H1 (cell line): ENCODE measurements at places on chromosomes 2 and 18. TPM values are rescaled to one million over a fixed set of nuclear protein-coding genes. Genes with fewer than 3 reads are reported as not detected.

- DNase-seq: no peak
- H3K4me3 ChIP-seq: no peak overlapping the region
- no peaks in the 10 kb centered on the region for H3K27me3 ChIP-seq
- no peaks in the 10 kb centered on the region for H3K36me3 ChIP-seq
- H3K27ac ChIP-seq: no peak overlapping the region
These were observed 622.2 kb downstream of the CNTNAP5 start for GRCh38 chr2:124647245-124647644.

The MAP2 gene
- 4.6 and 5.9 TPM in 2 replicates for total RNA-seq

GRCh38 chr18:11757084-11757590 is 68.1 kb downstream of the GNAL start:
- peaks cover 2% of the 10 kb centered on the region for H3K4me1 ChIP-seq
- peaks cover 13% of the 10 kb centered on the region for H3K27me3 ChIP-seq
- no peak overlapping the region for H3K27ac ChIP-seq
- no peaks in the 10 kb centered on the region for H3K36me3 ChIP-seq
- no peak overlapping the region for H3K4me3 ChIP-seq
- no peak for DNase-seq

DNA sequence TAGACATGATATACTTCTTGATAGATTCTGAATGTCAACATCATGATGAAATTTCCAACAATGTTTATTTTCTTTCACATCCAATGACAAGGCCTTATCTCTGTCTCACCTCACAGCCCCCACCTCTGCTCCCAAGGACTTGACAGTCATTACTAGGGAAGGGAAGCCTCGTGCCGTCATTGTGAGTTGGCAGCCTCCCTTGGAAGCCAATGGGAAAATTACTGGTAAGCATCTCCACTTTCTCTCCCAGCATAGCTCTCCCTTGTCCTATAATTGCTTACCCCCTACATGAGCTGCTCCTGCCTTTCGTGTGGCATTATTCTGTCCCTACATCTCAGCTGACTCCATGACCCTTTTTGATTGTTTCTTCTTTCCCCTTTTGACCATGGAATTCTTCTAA is 821.8 kb downstream of the MBD2 start:
- no peak overlapping the region for H3K27ac ChIP-seq
- no peaks in the 10 kb centered on the region for H3K36me3 ChIP-seq
- no peak overlapping the region for H3K4me3 ChIP-seq
- no peak for DNase-seq

- no peak overlapping the region for H3K27ac ChIP-seq
- DNase-seq: no peak
These were observed 4.2 kb downstream of the CIB4 start for GRCh38 chr2:26636935-26637334.

The MAP3K20 gene
- total RNA-seq: 8.5 and 11.1 TPM in 2 replicates

DNA sequence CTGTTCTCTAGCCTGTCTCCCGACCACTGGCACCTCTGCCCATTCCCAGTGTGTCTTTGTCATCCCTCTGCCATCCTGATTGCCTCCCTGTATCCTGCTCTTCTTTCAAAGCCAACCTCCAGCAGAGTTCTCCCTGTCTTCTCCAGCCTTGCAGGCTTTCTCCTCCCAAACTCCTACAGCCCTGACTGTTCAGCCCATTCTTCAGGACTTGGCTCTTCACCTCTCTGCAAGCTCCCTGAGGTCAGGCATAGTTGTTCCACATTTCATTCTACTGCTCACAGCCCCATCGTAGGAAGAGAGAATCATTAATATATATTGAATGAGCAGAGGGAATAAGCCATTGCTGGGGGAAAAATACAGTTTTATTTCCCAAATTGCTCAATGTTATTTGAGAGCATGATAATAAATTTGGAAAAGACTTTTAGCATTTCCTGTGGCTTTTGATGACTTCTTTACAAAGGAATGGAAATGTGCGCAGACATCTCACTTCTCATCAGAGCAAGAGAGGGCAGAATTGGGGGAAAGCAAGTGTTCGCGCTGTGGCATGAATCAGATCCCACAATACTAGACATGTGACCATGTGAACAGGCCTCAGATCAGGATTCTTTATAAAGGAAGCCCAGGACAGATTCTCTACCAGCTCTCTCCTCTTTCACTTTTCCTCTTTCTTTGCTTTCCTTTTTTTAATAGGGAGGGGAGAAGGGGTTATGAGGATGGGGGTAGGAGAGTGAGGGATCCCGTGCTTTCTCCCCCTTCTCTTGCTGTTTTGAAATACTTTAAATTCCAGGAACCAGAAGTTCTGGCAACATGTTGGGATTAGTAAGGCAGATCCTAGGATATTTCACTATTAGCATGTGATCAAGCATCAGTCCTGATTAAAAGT is 37.4 kb downstream of the EPAS1 start:
- DNase-seq: no peak
- no peak overlapping the region for H3K27ac ChIP-seq
- H3K4me1 ChIP-seq: peaks cover 13% of the 10 kb centered on the region

The OXER1 gene
- 1.2 and 1.3 TPM in 2 replicates for total RNA-seq

DNA sequence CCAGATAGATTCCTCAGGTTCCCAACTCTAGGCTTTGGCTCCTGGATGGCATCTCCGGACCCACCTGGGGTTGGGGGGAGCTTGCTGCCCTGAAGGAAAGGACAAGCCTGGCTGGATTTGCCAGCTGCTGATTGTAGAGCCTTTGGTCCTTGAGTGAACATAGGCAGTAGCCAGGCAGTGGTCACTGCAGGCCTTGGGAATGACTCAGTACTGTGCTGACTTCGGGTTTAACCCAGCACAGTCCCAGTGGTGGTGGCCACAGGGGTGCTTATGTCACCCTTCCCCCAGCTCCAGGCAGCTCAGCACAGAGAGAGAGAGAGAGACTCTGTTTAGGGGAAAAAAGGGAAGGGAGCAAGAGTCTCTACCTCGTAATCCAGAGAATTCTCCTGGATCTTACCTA is 27.7 kb upstream of the ACTR2 start:
- H3K4me1 ChIP-seq: no peaks in the 10 kb centered on the region
- no peaks in the 10 kb centered on the region for H3K27me3 ChIP-seq
- no peaks in the 10 kb centered on the region for H3K36me3 ChIP-seq
- DNase-seq: no peak
- no peak overlapping the region for H3K4me3 ChIP-seq

The BOLL gene
- not detected in 2 replicates for total RNA-seq

GRCh38 chr18:11392980-11393885 is 216.2 kb upstream of the SLC35G4 start:
- H3K4me1 ChIP-seq: no peaks in the 10 kb centered on the region
- no peaks in the 10 kb centered on the region for H3K27me3 ChIP-seq
- no peak overlapping the region for H3K4me3 ChIP-seq
- H3K36me3 ChIP-seq: no peaks in the 10 kb centered on the region

DNA sequence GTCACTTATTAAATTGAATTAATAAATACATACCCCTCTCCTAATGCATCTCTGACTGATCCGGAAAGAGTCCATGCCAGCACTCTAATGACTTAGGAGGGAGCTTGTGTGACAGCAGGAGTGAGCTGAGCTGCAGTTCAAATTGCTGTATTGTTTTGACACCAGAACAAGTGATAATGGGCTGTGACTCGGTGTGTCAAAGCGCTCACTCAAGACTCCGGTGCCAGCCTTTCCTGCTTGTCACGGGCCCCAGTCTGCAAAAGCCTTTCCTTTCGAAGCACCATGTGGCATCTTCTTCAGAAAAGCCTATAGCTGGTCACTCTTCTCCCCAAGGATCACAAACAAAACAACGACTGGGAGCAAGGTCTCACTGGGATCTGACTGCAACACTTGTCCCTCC is 43.3 kb downstream of the SATB2 start:
- no peak overlapping the region for H3K4me3 ChIP-seq
- no peak for DNase-seq
- H3K27me3 ChIP-seq: no peaks in the 10 kb centered on the region
- no peaks in the 10 kb centered on the region for H3K36me3 ChIP-seq
- no peak overlapping the region for H3K27ac ChIP-seq

- no peak overlapping the region for H3K4me3 ChIP-seq
- no peak for DNase-seq
- H3K36me3 ChIP-seq: no peaks in the 10 kb centered on the region
- peaks cover 6% of the 10 kb centered on the region; the same call in 1 of the 2 replicates for H3K4me1 ChIP-seq
- H3K27me3 ChIP-seq: no peaks in the 10 kb centered on the region
These were observed 17.0 kb downstream of the TNFAIP6 start for GRCh38 chr2:151374436-151374835.

DNA sequence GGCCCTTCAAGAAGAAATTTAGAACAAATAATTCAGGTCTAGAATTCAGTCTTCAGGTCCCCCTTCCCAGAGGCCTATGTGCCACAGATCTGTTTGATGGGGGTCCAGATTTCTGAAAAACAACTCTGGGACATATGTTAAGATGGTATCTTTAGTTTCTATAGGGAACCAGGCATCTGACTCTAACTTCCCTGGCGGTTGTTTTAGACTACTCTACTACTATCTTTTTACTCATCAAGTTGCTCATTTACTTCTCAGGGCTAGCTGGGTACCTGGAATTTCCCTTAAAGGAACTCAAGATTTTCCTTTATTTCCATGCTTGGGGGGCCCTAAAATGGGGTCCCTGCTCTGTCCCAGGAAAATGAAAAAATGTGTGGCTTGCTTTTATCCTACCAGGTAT is 114.7 kb upstream of the RAB6C start:
- DNase-seq: no peak
- H3K27me3 ChIP-seq: no peaks in the 10 kb centered on the region
- no peaks in the 10 kb centered on the region for H3K4me1 ChIP-seq
- no peak overlapping the region for H3K4me3 ChIP-seq
- H3K36me3 ChIP-seq: no peaks in the 10 kb centered on the region

GRCh38 chr18:67553437-67553836 is 36.9 kb upstream of the DSEL start:
- no peak overlapping the region for H3K27ac ChIP-seq
- no peak overlapping the region for H3K4me3 ChIP-seq
- no peak for DNase-seq

The B3GNT7 gene
- 72.5 and 73.1 TPM in 2 replicates for total RNA-seq

The GAD1 gene
- 0.34 and 0.65 TPM in 2 replicates for total RNA-seq

The EPAS1 gene
- 3.7 and 4.9 TPM in 2 replicates for total RNA-seq

- H3K36me3 ChIP-seq: no peaks in the 10 kb centered on the region
- H3K27me3 ChIP-seq: no peaks in the 10 kb centered on the region
- peaks cover 2% of the 10 kb centered on the region; the same call in 1 of the 2 replicates for H3K4me1 ChIP-seq
- DNase-seq: no peak
- no peak overlapping the region for H3K4me3 ChIP-seq
These were observed 265.4 kb downstream of the TRIB2 start for GRCh38 chr2:12982149-12982584.

DNA sequence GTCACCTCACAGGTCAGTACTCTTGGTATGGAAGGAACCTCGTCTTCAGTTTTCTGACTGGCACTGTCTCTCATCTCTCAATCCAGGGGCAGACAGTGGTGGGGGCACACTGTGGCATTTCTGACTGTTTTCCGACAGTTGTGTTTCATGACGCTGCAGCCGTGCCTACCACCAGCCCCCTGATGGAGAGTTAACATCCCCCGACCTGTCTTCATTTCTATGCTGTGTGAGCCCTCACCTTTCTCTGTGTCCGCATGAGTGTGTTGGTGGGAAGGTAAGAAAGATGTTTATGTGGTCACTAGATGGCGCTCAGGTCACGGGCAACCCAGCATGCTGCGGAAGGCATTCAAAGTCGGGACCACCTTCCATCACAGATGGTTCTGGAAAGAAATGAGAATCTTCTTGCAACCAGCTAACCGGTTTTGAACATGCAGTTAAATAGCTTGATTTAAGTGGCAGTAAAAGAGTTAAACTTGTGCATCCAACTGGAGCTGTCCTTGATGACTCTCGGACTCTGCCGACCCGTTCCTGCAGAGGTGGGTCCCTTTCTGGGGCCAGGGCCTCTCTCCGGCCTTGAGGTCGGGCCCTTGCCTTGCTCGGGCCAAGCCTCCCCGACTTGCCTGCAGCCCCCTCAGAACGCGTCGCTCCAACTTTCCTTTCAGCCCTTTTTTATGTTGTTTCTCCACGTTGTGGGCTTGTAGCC is 92.4 kb downstream of the DYSF start:
- H3K27me3 ChIP-seq: no peaks in the 10 kb centered on the region
- no peak overlapping the region for H3K27ac ChIP-seq
- peak; percentile 56 for DNase-seq
- no peaks in the 10 kb centered on the region for H3K4me1 ChIP-seq
- H3K36me3 ChIP-seq: no peaks in the 10 kb centered on the region

DNA sequence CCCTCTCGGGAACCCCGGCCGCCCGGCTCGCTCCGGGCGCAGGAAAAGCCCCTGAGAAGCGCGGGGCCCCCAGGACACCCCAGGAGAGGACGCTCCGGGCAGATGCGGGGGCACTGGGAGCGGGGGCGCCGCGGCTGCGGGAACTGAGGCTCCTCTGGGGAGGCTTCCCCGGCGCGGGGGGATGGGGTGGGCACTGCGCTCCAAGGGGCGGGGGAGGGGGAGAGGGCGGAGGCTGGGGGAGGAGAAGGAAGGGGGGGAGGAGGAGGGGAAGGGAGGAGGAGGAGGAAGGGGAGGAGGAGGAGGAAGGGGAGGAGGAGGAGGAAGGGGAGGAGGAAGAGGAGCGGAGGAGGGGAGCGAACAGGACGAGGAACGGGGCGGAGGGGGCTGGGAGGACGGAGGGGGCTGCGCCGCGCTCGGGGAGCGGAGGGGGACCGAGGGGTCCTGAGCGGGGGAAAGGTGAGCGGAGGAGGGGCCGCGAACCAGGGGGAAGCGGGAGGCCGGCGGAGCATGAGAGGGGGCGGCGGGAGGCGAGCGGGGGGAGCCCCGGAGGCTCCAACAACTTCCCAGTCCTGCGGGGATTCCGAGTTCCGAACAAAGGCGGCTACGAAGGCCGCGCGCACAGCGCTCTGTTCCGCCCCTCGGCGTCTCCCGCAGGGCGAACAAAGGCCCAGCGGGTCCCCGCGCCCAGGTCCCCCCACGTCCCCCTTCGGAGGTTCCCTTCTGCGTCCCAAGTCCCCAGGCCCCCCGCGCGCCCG is 742 bp downstream of the PXDN start:
- DNase-seq: no peak
- H3K4me3 ChIP-seq: peak overlapping the region; percentile 85
- no peaks in the 10 kb centered on the region; the same call in 1 of the 2 replicates for H3K36me3 ChIP-seq
- no peaks in the 10 kb centered on the region for H3K27me3 ChIP-seq
- H3K27ac ChIP-seq: peak overlapping the region; percentile 61; the same call in 1 of the 2 replicates
- H3K4me1 ChIP-seq: peaks cover 24% of the 10 kb centered on the region

GRCh38 chr2:119441376-119442225 is 9.9 kb downstream of the TMEM37 start:
- H3K27ac ChIP-seq: no peak overlapping the region
- no peaks in the 10 kb centered on the region for H3K27me3 ChIP-seq
- H3K4me3 ChIP-seq: no peak overlapping the region

GRCh38 chr2:52000151-52000855 is 968.4 kb upstream of the NRXN1 start:
- H3K27ac ChIP-seq: no peak overlapping the region
- DNase-seq: no peak
- H3K27me3 ChIP-seq: no peaks in the 10 kb centered on the region
- H3K36me3 ChIP-seq: no peaks in the 10 kb centered on the region
- no peaks in the 10 kb centered on the region for H3K4me1 ChIP-seq
- no peak overlapping the region for H3K4me3 ChIP-seq

The ERFE gene
- 1.8 and 2.5 TPM in 2 replicates for total RNA-seq

The GPAT2 gene
- total RNA-seq: 0.63 and 1.0 TPM in 2 replicates

The DPYSL5 gene
- 16.3 and 16.4 TPM in 2 replicates for total RNA-seq

The MPP4 gene
- total RNA-seq: 0.15 TPM in 1 of 2 replicates, not detected in the other

The CHRNG gene
- not detected in 2 replicates for total RNA-seq

The UPP2 gene
- total RNA-seq: not detected in 2 replicates
